Fibroblast of lung (primary cell): ENCODE measurements at places on chromosomes 7 and 10. TPM values are rescaled to one million over a fixed set of nuclear protein-coding genes. Genes with fewer than 3 reads are reported as not detected.

The UPP1 gene
- 9.0 and 11.7 TPM in 2 replicates for total RNA-seq

The SLF2 gene
- total RNA-seq, result 32.5 and 34.9 TPM in 2 replicates

The SP4 gene
- 4.9 and 8.8 TPM in 2 replicates for total RNA-seq

The GJD4 gene
- 0.17 TPM in 1 of 2 replicates, not detected in the other for total RNA-seq

The LRRN3 gene
- total RNA-seq, result 0.26 and 1.8 TPM in 2 replicates
